ENCODE measurements at places on chromosomes 3 and 15. TPM values are rescaled to one million over a fixed set of nuclear protein-coding genes. Genes with fewer than 3 reads are reported as not detected.

The GOLGA6L26 gene
- total RNA-seq, result not detected

The SERINC4 gene
- under 0.01 TPM for total RNA-seq

The PLA2G4E gene
- not detected for total RNA-seq

The GABPB1 gene
- total RNA-seq, result 34.6 TPM

The SV2B gene
- not detected for total RNA-seq

The GABRA5 gene
- total RNA-seq, result not detected

The CD80 gene
- 0.13 TPM for total RNA-seq

The IL5RA gene
- not detected for total RNA-seq

The GAP43 gene
- 9.9 TPM for total RNA-seq

The MESP1 gene
- total RNA-seq, result 0.37 TPM

The ZKSCAN7 gene
- total RNA-seq, result 5.7 TPM

Measured in aortic smooth muscle cell (primary cell).